ENCODE measurements at places on chromosomes 16 and 17.
A peak's percentile ranks its signal among the peaks of the same experiment; 100 is the strongest.

- DNase-seq, result no peak
Observed at GRCh38 chr16:54538276-54538675, 251.7 kb upstream of the IRX3 start.

DNA sequence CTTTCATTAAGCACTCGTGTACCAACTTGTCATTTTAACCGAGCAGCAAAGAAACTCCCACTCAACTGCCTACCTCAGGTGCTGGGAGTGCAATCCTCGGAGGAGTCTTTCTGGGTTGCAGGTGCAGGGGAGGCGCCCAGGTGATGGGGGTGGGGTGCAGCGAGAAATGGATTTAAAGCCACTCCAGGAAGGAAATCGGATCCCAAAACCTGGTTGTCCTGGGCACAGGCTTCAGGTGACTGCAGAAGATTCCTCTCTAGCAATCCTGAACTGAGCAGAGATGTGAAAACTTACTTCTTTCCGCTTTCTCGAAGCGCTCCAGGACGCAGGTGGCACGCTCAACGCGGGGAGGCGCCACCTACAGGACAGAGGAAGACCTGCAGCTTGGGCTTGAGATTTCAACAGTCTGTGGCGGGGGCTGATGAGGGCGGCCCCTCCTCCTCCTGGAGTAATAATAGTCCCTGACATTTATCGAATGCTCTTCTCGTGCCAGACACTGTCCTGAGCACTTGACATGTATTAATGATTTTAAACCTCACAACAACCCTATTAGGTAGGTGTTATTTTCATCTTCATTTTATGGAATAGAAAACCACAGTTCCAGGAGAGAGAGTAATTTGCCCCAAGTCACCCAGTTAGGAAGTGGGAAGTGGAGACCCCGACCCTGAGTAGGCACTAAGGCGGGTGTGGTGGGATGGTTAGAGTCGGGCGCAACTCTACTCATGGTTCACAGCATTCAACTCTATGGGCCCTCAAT lies 27.2 kb upstream of the SKAP1 start:
- DNase-seq, result peak; percentile 81

DNA sequence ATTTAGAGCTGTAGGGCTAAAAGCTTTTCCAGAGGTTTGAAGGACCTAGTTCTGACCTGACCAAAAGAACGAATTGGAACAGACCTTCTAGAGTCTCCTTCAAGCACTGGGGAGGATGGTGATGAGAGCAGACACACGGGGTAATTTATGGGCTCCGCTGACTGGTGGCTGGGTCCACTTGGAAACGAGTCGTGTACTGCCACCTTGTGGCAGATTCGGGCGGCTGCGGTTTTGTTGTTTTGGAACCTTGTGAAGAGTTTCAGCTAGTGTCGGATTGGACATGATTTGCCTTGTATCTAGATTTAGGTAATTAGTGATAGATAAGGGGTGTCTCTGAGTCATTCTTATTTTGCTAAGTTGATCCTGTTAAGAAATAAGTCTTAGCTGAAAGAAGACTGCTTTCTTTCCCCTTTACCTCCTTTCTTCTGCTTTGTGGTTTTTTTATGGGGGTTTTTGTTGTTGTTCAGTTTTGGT lies 98.9 kb downstream of the AATF start:
- DNase-seq, result peak; percentile 76

- no peak for DNase-seq
Observed at GRCh38 chr16:83627996-83628395, 179.8 kb upstream of the HSBP1 start.

All from activated T-cell treated with anti-CD3 and anti-CD28 coated beads, Interleukin-2, amount 50 U/mL, for 72 hours (primary cell).